ENCODE measurements at places on chromosomes 5 and 9.

GRCh38 chr5:74281166-74281565, 359.4 kb downstream of the ENC1 start:
- DNase-seq = no peak

DNA sequence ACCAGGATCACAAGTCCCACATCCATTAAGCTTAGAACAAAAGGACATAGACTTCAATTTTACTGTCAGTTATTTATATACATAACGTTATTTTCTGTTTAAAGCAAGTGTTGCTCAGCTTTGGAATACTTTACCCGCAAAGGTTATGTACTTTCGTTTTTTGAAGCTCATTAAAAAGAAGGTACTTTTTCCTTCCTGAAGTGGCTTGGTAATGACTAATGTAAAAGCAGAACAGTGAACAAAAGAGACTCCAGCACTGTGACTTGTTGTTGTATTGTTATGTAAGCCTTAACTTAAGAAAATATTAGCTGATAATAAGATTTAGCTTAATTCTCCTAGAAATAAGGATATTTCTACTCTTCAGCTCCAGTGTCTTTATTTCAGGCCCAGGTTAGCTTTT, 97.3 kb upstream of the SLCO6A1 start:
- DNase-seq = no peak

DNA sequence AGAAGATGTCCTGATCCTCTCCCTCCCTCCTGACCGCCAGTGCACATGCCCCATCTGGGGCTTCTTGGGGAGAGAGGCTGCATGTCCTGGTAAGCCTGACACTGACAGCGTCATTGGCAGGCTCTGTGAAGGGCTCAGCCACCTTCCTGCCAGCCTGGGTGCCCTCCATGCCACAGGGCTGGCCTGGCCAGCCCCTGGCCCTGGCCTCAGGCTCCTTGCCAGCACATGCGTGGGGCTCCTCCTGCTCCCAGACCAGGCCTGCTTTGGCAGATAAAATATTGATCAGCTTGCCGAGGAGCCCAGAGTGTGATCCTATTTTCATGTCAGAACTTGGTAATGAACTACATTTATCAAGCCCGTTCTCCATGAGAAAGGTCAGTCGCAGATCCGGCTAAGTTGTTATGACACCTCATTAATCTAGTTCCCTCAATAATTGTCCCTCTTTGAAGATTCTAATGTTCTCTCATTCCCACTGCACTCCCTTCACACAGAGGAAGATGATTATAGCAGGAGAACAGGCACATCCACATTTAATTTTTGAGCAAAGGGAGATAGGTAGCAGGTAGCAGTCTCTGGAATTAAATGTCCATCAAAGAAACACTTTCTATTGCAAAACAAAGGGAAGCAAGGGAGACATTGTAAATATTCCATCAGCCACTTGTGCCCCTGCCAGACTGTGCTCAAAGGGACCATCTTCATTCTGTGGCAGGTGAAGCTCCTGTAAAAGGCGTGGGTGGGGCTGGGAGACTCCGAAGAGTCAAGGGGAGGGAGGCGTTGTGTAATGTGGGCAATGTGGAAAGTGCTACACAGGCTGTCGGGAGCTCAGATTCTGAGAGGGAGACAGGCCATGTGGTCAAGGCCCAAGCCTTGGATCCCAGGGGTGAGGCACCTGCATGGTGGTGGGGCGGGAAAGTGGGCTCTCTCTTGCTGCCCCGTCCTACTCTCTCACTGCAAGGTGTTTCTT, 272.0 kb downstream of the HSPA4 start:
- DNase-seq = no peak

- no peak for DNase-seq
These were observed 80.6 kb downstream of the FBXO4 start for GRCh38 chr5:42005561-42006153.

- DNase-seq = no peak
These were observed at the start of gene NPDC1 for GRCh38 chr9:137046088-137046787. Gene NPDC1, minus strand, starts transcription at chr9:137046177. Its CDS starts 188 bp downstream, at chr9:137045989.

- DNase-seq = no peak
These were observed 544.1 kb downstream of the RAB3C start for GRCh38 chr5:59126708-59127573.

DNA sequence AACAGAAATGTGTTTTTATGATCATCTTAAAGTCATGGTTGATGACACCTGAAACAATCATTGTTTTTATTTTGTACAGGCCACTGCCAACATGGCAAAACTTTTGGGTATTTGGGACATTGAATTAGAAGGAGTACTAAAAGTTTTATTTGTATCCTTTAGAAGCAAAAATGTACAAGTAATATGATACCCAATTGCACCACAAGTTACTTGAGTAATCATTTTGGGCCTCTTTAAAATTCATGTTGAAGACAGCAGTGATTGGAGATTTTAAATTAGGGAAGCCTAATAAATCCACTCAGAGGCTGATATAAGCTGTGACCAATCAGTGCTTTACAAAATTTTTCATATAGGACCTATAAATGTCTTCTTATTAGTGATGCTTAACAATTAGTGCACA, 212.9 kb downstream of the MARCHF11 start:
- no peak for DNase-seq

DNA sequence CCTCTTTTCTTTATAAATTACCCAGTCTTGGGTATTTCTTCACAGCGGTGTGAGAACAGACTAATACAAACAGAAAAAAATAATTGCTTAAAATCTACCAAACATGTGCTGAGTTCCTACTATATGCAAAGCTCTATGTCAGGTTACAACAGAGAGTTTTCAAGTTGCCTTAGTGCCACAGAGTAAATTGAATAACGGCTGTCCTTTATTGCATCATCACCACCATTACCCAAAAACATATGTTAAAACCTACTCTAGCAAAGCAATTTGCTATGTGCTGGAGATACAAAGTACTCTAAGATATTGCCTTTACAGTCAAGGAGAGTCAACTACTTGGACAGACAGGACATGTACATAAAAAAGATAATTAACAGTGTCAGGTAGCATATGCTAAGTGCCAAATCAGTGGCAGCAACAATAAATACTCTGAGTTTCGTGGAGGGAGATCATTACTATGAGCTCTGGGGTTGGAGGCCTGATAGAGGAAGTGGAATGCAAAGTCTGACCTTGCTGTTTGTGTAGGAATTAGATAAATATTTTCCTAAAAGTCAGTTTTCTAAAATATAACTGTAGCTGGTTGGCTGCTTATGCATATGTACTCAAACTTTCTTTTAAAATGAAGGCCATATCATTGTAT, 1058.7 kb upstream of the WWC1 start:
- DNase-seq = no peak

DNA sequence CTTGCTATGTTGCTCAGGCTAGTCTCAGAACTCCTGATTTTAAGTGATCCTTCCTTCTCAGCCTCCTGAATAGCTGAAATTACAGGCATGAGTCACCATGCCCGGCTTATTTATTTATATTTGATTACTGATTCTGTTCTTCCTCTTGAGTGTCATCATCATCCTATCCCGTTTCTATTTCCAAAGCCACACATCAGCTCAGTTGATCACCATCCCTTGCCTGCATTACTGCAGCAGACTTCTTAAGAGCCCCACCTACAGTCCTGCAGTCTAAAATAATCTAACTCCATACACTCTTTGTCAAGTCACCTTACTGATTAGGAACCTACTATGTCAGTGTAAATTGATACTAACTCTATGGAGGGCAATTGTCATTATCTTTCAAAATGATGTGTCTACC, 138.9 kb upstream of the RAI14 start:
- no peak for DNase-seq

GRCh38 chr5:145483212-145483611, 351.9 kb downstream of the PRELID2 start:
- no peak for DNase-seq

DNA sequence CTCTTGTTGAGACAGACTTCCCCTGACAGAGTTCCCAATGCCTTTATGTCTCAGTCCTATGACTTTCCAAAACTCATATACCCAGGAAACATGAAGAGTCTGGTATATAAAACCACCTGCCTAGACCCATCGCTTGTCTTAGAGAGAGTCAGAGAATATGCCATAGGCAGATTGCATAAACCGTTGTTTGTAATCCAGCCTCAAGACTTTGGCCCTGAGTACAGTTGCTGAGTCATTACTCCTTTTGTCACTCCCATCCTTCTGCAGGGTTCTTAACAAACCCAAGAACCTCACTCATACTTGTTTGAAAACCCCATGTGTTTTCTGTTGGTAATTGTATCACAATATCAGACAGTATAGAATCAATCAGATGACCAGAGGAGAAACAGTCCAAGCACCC, 616.3 kb downstream of the SLCO4C1 start:
- DNase-seq = no peak

DNA sequence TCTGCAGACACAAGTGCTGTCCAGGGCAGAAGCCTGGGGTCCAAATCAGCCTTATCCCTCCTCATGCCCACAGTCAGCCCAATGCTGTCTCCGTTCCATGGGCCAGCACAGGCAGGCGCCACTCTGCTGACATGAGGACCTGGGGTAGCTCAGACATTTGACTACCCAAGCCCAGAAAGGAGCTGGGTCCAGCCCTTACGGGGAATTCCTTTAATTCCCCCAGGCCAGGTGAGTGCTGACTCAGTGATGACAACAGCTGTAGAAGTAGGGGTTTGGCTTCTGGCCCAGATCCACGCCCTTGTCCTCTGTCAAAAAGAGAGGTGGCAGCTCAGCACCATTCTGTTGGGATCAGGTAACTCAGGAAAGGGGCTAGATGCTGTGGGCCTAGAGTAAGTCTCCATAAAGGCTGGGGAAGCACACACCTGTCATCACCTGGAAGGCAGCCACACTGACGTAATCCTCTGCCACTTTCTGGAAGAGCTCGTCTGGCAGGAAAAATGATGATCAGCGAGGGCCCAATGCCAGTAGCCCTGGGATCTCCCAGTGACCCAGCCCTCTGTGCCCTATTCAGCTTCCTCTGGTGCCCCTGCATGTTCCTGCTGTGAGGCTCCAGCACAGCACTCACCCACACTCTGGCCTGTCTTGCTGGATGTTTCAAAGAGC, 1.9 kb downstream of the RAB24 start:
- DNase-seq = no peak

DNA sequence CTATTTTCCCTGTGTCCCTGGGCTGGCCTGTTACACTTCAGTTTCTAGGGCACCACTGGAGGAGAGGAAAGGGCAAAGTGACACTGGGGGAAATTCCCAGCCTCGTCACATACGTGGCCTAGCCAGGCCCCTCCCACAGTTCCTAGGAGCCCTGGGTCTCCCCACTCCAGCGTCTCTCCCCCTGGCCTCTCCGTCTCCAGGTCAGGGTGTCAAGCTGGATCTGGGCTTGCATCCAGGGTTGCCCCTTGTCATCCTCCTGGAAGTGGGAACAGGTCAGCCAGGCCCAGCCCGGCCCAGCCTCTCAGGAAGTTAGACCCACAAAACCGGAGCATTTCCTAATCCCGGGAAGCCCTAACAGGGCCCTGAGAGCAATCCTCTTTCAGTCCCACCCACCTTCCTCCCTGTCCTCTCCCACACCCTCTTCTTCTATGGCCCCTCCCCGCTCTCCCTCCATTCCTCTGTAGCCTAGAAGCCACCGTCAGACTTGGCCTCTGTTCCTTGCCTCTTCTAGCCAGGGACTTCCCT, 4.7 kb upstream of the TNIP1 start:
- no peak for DNase-seq

GRCh38 chr9:123609844-123610243, 253.8 kb downstream of the CRB2 start:
- DNase-seq = no peak

- no peak for DNase-seq
These were observed 81.2 kb downstream of the PHAX start for GRCh38 chr5:126681970-126682369.

GRCh38 chr5:6950860-6951259, 237.6 kb downstream of the TENT4A start:
- DNase-seq = no peak

GRCh38 chr9:137276473-137277328, 825 bp upstream of the TOR4A start:
- no peak for DNase-seq

- DNase-seq = no peak
These were observed 201.7 kb upstream of the NFIL3 start for GRCh38 chr9:91625331-91625730.

DNA sequence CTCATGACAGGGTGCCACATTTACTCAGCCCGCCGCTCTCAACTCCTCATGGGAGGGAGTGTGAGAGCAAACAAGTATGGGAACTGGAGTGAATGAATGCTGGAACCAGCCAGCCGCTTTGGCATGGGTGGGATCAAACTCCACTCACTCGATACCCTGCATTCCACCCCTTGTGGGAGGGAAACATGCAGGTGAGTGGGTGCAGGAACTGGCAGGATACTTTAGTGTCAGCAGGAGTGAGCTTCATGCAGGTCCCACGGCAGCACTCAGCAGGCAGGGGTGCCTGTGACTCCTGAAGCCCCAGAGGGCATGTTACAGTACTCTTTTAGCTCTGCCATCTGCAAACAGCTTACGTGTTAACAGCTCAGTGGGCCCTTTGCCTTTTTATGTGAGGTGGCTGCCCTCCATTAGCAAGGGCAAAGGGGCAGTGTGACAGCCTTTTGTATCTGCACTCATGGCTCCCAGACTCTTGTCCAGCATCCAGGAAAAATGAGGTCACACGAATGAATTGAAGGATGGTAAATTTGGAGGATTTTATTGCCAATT, 433.2 kb upstream of the NMUR2 start:
- DNase-seq = no peak

- DNase-seq = no peak
These were observed at the start of gene FRMD3 for GRCh38 chr9:83538172-83538889. Gene FRMD3, minus strand, starts transcription at chr9:83538401. Its CDS starts 170 bp downstream, at chr9:83538231.

GRCh38 chr5:153340139-153340538, 150.3 kb upstream of the GRIA1 start:
- DNase-seq = no peak

- DNase-seq = no peak
These were observed 135.8 kb downstream of the PCSK1 start for GRCh38 chr5:96297290-96297689.

DNA sequence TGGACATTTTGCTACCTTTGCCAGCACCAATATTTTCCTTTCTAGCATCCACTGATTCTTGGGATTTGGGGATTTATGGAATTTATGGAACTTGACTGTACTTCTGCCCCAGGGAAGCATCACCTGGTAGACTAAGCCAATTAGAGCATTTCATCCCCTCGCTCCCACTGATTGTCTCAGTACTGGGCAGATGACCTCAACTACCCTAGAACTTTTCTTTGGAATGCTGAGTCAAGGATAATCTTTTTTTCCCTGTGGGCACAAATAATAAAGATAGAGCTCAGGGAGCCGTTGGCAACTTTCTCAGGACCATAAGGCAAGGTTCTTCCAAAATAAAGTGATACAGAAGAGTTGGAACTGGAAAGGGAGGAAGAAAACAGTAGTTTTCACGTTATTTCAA, 438.4 kb downstream of the PLK2 start:
- no peak for DNase-seq

GRCh38 chr5:108264533-108264932, 117.4 kb downstream of the FBXL17 start:
- no peak for DNase-seq

GRCh38 chr5:56326116-56326515, 93.0 kb upstream of the ANKRD55 start:
- no peak for DNase-seq

GRCh38 chr9:97366476-97366875, 45.4 kb upstream of the TDRD7 start:
- no peak for DNase-seq

- DNase-seq = no peak
These were observed 11.3 kb downstream of the PDGFRB start for GRCh38 chr5:150144246-150144801.

GRCh38 chr9:82127465-82127864, 138.9 kb downstream of the SPATA31D1 start:
- DNase-seq = no peak

Measured in esophagus squamous epithelium (tissue), 5 donors.